Activated CD4-positive, alpha-beta T cell treated with anti-CD3 and anti-CD28 coated beads for 36 hours (primary cell): ENCODE measurements at places on chromosomes 3 and 15.

- H3K27ac ChIP-seq: no peak overlapping the region
- DNase-seq: no peak
- no peaks in the 10 kb centered on the region for H3K36me3 ChIP-seq
- H3K4me3 ChIP-seq: no peak overlapping the region
- peaks cover 29% of the 10 kb centered on the region for H3K4me1 ChIP-seq
Measured at GRCh38 chr3:57822686-57823085, 66.6 kb downstream of the SLMAP start.

DNA sequence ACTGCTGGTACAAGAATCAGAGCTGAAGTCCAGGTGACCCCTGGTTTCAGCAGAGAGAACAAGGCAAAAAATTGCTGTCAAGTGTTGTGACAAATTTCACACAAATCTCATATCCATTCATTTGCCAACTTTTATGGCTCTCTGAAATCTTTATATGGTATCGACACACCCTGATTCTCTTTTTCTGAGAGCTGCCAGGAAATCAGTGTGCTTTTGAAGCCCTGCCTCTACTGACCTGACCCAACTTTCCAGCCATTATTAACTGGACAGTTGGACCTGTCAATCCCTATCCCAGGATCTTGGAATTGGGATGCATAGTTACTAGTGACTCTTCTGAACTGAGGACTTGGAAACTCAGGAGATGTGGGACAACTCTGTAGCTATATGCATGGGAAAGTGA lies 288.2 kb upstream of the GADL1 start:
- no peaks in the 10 kb centered on the region for H3K4me1 ChIP-seq
- H3K27ac ChIP-seq: no peak overlapping the region
- no peak overlapping the region for H3K4me3 ChIP-seq

DNA sequence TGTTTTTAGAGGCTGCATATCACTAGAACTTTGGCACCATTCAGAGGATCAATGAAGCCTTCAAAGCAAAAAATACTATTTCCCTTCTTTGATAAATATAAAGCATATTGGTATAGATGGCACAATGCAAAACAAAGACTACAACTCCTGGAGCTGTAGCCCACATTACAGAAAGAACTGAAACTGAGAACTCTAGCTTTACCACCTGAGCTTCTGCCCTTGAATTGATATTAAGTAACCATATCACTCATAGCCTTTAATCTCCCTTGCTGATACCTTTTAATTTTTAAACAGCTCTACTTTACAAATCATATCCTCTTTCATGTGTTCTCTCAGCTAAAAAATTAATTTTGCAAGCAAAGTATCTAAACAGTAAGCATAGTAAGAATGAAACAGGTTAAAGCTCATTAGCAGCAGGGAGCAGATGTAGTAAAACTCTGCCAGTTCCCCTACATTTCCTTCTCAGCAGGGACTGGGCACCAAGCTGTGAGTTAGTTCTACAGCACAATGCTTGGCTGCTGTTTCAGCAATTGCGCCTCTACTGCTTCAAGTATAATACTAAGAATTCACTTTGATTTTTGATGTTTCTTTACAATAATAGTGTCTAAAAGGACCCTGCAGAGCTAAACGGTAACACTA lies 97.9 kb upstream of the NANOGP8 start:
- H3K4me3 ChIP-seq: no peak overlapping the region
- no peak overlapping the region for H3K27ac ChIP-seq
- no peaks in the 10 kb centered on the region for H3K36me3 ChIP-seq
- H3K27me3 ChIP-seq: no peaks in the 10 kb centered on the region
- no peak for DNase-seq

- DNase-seq: no peak
- no peaks in the 10 kb centered on the region for H3K4me1 ChIP-seq
- H3K4me3 ChIP-seq: no peak overlapping the region
- H3K27me3 ChIP-seq: no peaks in the 10 kb centered on the region
- no peak overlapping the region for H3K27ac ChIP-seq
Measured at GRCh38 chr3:12831301-12831866, 10.0 kb downstream of the RPL32 start.

DNA sequence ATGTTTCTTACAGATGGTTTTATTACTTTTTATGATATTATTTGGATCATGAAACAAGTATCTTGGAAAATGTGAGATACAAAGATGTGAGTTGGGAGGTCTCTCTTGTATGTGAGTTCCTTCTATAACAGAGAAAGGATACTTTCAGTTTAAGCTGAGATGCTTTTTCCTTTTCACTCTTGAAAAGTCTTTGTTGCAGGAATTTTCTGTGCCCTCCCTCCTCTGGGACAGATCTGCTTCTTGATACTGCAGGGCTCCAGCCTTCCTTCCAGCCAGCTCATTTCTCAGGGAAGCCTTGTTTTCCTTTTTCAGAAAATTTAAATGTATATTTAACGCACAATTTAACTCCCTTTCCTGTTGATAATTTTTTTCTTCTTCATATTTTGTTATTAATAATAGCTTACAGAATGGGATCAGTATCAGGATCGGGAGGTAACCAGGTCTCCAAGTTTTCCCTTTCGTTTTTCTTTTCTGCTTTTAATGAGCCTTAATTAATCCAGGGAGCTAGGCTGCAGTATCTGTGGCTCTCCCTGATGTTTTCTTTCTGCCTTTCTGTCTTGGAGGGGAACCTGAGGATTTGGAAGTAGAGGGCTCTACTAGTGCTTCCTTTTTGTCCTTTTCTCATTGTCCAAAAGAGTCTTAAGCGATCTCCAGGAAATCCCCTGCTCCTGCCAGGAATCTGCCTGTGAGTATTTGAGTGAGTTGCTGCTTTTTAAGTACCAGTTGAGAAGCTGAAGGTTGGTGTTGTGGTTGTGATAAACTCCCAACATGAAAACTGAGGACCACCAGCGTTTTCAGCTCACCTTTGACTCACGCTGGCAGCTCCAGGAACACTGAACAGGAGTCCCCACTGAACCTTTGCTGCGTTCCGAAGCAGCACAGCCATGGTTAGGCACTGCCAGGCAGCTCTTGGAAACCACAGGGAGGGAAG lies 105.7 kb downstream of the IGF1R start:
- no peak overlapping the region for H3K27ac ChIP-seq
- H3K4me3 ChIP-seq: no peak overlapping the region
- H3K4me1 ChIP-seq: peaks cover 33% of the 10 kb centered on the region

- DNase-seq: no peak
- no peak overlapping the region for H3K4me3 ChIP-seq
- no peaks in the 10 kb centered on the region for H3K36me3 ChIP-seq
- no peak overlapping the region for H3K27ac ChIP-seq
- H3K4me1 ChIP-seq: no peaks in the 10 kb centered on the region
Measured at GRCh38 chr3:161051856-161052255, 53.3 kb downstream of the B3GALNT1 start.

- no peaks in the 10 kb centered on the region for H3K27me3 ChIP-seq
- H3K4me3 ChIP-seq: no peak overlapping the region
- no peaks in the 10 kb centered on the region for H3K36me3 ChIP-seq
- no peak for DNase-seq
- no peak overlapping the region for H3K27ac ChIP-seq
- no peaks in the 10 kb centered on the region for H3K4me1 ChIP-seq
Measured at GRCh38 chr3:63705092-63705645, 52.7 kb downstream of the SNTN start.

GRCh38 chr15:88419830-88420229 lies 47.4 kb downstream of the MRPL46 start:
- H3K36me3 ChIP-seq: no peaks in the 10 kb centered on the region
- H3K4me3 ChIP-seq: no peak overlapping the region
- peaks cover 31% of the 10 kb centered on the region for H3K27me3 ChIP-seq

GRCh38 chr15:39326306-39326975 lies 254.4 kb upstream of the THBS1 start:
- H3K36me3 ChIP-seq: no peaks in the 10 kb centered on the region
- H3K4me1 ChIP-seq: no peaks in the 10 kb centered on the region
- H3K27me3 ChIP-seq: peaks cover 12% of the 10 kb centered on the region
- H3K4me3 ChIP-seq: no peak overlapping the region
- no peak overlapping the region for H3K27ac ChIP-seq

- H3K36me3 ChIP-seq: no peaks in the 10 kb centered on the region
- peaks cover 34% of the 10 kb centered on the region for H3K27me3 ChIP-seq
- H3K4me1 ChIP-seq: peaks cover 2% of the 10 kb centered on the region
- no peak overlapping the region for H3K27ac ChIP-seq
Measured at GRCh38 chr3:59072681-59073080, 22.9 kb upstream of the CFAP20DC start.

- DNase-seq: no peak
- no peak overlapping the region for H3K4me3 ChIP-seq
- no peak overlapping the region for H3K27ac ChIP-seq
- no peaks in the 10 kb centered on the region for H3K36me3 ChIP-seq
Measured at GRCh38 chr15:56868170-56868569, 50.3 kb upstream of the TCF12 start.

DNA sequence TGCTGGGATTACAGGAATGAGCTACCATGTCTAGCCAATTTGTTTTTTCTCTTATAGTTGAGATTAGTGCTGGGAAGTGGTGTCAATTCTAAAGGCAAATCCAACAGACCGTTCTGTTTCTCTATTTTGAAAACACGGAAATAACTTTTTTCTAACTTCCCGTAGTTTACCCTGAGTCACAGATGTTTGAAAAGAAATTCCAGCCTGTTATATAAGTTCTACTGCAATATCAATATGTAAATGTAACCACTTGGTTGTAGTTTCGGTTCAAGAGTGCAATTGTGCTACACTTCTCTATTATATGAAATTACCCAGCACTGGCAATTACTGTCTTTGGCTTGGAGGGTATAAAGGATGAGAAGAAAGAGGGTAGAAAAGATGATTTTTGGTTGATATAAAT lies 22.3 kb upstream of the GNB4 start:
- H3K36me3 ChIP-seq: no peaks in the 10 kb centered on the region
- H3K27ac ChIP-seq: no peak overlapping the region
- H3K4me1 ChIP-seq: peaks cover 4% of the 10 kb centered on the region
- H3K27me3 ChIP-seq: peaks cover 1% of the 10 kb centered on the region

DNA sequence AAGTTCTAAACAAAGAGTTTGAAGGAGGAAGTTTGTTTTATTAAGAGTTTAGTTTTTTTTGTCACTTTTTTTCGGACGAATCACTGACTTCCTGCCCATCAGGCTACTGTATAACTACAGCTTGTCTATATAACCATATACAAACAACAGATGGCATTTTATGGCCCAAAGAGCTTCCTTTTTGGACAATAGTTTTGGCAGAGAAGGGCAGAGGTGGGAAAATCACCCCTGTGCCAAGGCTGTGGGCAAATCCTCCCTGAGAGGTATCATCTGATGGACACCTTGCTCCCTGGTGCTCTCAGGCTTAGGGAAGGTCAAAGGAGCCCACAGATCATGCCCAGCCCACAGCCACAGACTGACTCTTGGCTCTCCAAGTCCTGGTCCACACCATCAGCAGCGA lies 113.4 kb downstream of the OXNAD1 start:
- peaks cover 82% of the 10 kb centered on the region for H3K36me3 ChIP-seq
- no peak for DNase-seq
- H3K27ac ChIP-seq: peak overlapping the region; percentile 89
- no peaks in the 10 kb centered on the region for H3K27me3 ChIP-seq
- peaks cover 94% of the 10 kb centered on the region for H3K4me1 ChIP-seq

- no peak overlapping the region for H3K4me3 ChIP-seq
- no peaks in the 10 kb centered on the region for H3K4me1 ChIP-seq
- no peaks in the 10 kb centered on the region for H3K36me3 ChIP-seq
- H3K27ac ChIP-seq: no peak overlapping the region
- no peaks in the 10 kb centered on the region for H3K27me3 ChIP-seq
Measured at GRCh38 chr3:2837910-2838309, 272.3 kb downstream of the IL5RA start.

GRCh38 chr3:192082730-192083660 lies 622.0 kb downstream of the PYDC2 start:
- H3K4me3 ChIP-seq: no peak overlapping the region
- H3K36me3 ChIP-seq: no peaks in the 10 kb centered on the region
- no peaks in the 10 kb centered on the region for H3K27me3 ChIP-seq
- no peak for DNase-seq
- no peak overlapping the region for H3K27ac ChIP-seq
- no peaks in the 10 kb centered on the region for H3K4me1 ChIP-seq

GRCh38 chr3:177439694-177440269 lies 242.5 kb upstream of the TBL1XR1 start:
- no peaks in the 10 kb centered on the region for H3K36me3 ChIP-seq
- H3K27me3 ChIP-seq: no peaks in the 10 kb centered on the region
- H3K4me3 ChIP-seq: no peak overlapping the region
- H3K27ac ChIP-seq: no peak overlapping the region
- H3K4me1 ChIP-seq: no peaks in the 10 kb centered on the region
- DNase-seq: no peak

- no peak for DNase-seq
- H3K27ac ChIP-seq: no peak overlapping the region
- no peaks in the 10 kb centered on the region for H3K4me1 ChIP-seq
- H3K27me3 ChIP-seq: peaks cover 18% of the 10 kb centered on the region
Measured at GRCh38 chr15:39286706-39287105, 294.2 kb upstream of the THBS1 start.

GRCh38 chr15:48066456-48066855 lies 54.3 kb upstream of the SLC24A5 start:
- no peak for DNase-seq
- no peaks in the 10 kb centered on the region for H3K36me3 ChIP-seq
- H3K4me1 ChIP-seq: no peaks in the 10 kb centered on the region
- no peak overlapping the region for H3K27ac ChIP-seq
- H3K4me3 ChIP-seq: no peak overlapping the region

DNA sequence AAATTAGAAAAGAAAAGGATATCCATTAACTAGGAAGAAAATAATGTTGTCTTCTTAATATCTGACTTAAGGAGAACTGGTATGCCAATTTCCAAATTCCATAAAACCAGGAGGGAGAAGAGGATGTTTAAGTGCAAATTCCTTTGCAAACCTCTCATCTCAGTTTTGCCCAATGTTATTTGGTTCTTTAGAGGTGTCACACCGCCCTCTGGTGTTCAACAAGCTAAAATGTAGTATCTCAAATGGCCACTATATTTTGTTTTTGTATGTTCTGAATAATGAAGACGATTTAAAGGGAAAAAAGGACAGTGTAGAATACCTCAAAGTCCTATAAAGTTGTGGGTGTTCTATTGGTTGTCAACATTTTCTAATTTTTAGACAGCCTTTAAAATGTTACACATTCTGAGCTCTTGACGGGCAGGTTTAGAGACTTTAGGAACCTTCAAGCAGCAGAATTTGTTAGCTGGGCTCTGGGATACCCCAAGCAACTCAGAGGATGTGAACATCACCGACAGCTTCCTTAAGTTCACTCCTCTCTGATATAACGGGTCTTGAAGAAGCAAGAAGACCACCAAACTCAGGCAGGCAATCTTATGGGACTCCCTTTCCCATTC lies 458.3 kb downstream of the MFSD1 start:
- peaks cover 3% of the 10 kb centered on the region for H3K27me3 ChIP-seq
- H3K27ac ChIP-seq: no peak overlapping the region
- no peaks in the 10 kb centered on the region for H3K36me3 ChIP-seq
- peak; percentile 56 for DNase-seq
- no peak overlapping the region for H3K4me3 ChIP-seq
- no peaks in the 10 kb centered on the region for H3K4me1 ChIP-seq

GRCh38 chr15:41493205-41493901 lies at the start of gene ITPKA:
ITPKA (plus strand) TSS chr15:41493874; CDS start chr15:41493928, 54 bp downstream.
- H3K36me3 ChIP-seq: peaks cover 2% of the 10 kb centered on the region
- H3K27ac ChIP-seq: peak within 1 kb of the TSS; percentile 37
- H3K4me3 ChIP-seq: peak within 1 kb of the TSS; percentile 58
- peaks cover 38% of the 10 kb centered on the region for H3K4me1 ChIP-seq
- peaks cover 40% of the 10 kb centered on the region for H3K27me3 ChIP-seq
- peak; percentile 97 for DNase-seq

GRCh38 chr15:47744496-47744895 lies 27.2 kb downstream of the SEMA6D start:
- H3K27me3 ChIP-seq: peaks cover 2% of the 10 kb centered on the region
- H3K4me3 ChIP-seq: no peak overlapping the region
- no peaks in the 10 kb centered on the region for H3K4me1 ChIP-seq
- no peak for DNase-seq
- no peak overlapping the region for H3K27ac ChIP-seq

GRCh38 chr3:162605651-162606204 lies 1109.1 kb downstream of the OTOL1 start:
- H3K4me3 ChIP-seq: no peak overlapping the region
- no peak for DNase-seq
- no peaks in the 10 kb centered on the region for H3K27me3 ChIP-seq
- H3K4me1 ChIP-seq: no peaks in the 10 kb centered on the region
- H3K36me3 ChIP-seq: no peaks in the 10 kb centered on the region
